EH (cell line): ENCODE measurements at places on chromosomes 16 and 17.

- DNase-seq = no peak
Observed at GRCh38 chr16:50209546-50210265, 56.6 kb downstream of the TENT4B start.

DNA sequence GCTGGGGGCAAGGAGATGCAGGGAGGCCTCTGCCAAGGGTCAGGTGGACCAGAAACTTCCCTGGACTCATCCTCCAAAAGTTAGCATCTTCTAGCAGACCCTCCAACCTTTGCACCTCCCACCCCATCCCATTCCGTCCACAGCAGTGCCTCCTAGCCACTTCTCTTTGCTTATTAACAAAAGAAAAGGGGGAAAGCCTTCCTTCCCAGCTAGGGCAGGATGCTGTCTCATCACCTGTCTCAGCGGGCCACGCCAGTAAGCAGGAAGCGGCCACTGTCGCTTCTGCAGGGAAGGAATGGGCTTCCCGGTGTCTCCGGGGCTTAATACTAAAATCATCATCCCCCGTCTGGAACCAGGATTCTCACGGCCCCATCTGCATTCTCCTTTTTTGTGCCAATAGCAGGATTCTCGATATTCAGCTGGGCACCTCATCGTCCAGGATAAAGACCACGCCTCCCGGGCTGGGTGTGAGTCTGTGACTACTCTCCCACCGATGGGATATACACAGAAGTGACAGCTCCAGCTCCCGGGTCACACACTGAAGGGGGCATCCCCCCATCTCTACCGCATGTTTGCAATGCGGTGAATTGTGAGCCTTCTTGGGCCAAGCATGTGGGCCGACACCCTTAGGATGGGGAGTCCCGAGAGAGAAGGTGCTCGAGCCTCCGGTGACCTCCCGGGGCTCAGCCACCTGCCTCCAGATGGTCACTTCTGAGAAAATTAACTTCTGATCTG is 15.5 kb upstream of the RBFOX3 start:
- DNase-seq = no peak

GRCh38 chr16:12240036-12240435 is 263.5 kb downstream of the SNX29 start:
- DNase-seq = no peak

DNA sequence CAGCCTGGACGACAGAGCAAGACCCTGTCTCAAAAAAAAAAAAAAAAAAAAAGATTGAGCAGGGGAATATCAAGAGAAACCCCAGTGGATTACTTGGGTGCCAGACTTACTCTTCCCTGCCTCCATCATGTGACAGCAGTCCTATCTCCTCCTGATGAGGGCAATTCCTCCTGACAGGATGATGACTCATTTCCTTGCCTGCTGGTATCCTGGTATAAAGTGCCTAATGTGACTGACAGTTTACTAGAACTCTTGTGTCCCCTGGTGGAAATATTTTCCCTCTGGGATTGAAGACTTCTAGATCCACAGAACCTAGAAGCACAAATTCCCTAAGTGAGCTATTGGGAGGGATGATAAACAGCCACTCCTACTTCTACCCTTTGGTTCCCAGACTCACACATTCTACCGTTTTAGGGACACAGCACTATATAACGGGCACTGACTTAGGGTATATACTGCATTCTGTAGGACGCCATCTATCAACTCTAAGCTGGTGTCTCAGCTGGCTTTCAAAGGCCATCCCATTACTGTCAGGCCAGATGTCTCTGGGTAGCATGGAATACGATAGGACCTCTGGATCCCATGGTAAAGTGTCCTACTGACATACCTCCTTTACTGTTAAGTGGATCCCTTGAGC is 114.6 kb upstream of the MED13 start:
- DNase-seq = peak; percentile 84

DNA sequence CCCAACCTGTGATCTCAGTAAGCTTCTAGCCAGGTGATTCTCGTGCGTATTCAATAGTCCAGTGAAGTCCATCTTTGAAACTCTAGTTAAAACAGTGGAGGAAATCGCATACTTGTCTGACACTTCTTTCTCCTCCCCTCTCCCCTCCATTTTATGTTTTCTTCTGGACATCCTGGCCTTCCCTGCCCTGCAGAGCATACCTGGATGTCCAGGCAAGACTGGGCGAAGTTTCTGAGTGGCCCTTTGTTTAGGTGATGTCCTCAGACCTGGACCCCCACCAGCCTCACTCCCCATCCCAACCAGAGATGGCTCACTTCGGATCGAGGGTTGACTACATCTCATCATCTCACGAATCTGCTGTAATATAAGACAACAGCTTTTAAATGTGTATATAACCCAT is 65.7 kb downstream of the CCDC182 start:
- DNase-seq = no peak

DNA sequence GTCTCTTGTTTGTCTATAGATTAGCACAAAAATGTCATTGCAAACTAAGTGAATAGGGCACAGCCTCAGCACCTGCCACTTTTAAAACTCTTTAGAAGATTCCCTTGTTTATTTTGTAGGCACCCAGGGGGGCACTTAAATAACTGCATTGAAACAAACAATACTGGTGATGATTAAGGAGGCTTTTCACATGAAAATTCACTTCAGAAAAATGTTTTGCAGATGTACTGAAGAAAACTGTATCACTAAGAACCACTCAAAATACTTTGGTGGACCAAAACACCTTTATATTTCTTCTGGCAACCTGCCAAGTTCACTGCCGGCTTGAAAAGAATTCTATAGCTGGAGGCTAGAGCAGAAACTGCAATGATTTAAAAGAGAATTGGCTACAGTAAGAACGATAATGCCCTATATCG is 281.5 kb downstream of the TOX3 start:
- no peak for DNase-seq
